ENCODE measurements at places on chromosomes 1 and 21. TPM values are rescaled to one million over a fixed set of nuclear protein-coding genes. Genes with fewer than 3 reads are reported as not detected.

The SLC9C2 gene
- not detected for total RNA-seq

The CCDC30 gene
- 4.5 TPM for total RNA-seq

DNA sequence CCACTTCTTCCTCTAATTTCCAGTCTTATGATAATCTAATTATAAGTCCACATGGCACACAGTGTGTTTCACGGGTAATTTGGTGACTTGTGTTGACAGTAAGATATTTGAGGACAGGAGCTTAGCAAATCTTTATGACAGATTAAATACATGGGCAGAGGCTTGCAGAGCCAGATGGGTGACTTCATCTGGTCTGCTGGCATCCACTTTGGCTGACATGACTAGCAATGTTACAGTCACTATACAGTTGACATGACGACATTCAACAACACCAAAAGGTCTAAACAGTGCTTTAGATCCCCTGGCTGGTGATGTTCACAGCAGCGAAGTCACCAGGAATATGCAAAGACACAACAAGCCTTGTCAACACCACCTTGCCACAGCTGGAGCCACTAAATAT lies 147.2 kb downstream of the ETS2 start:
- H3K4me1 ChIP-seq = no peaks in the 10 kb centered on the region
- no peak overlapping the region for H3K27ac ChIP-seq
- no peak overlapping the region for H3K4me3 ChIP-seq
- H3K27me3 ChIP-seq = no peaks in the 10 kb centered on the region
- no peaks in the 10 kb centered on the region for H3K36me3 ChIP-seq
- DNase-seq = no peak

GRCh38 chr1:10736634-10737586 lies 59.5 kb downstream of the CASZ1 start:
- no peak overlapping the region for H3K27ac ChIP-seq
- DNase-seq = no peak
- H3K36me3 ChIP-seq = no peaks in the 10 kb centered on the region
- H3K4me1 ChIP-seq = no peaks in the 10 kb centered on the region

DNA sequence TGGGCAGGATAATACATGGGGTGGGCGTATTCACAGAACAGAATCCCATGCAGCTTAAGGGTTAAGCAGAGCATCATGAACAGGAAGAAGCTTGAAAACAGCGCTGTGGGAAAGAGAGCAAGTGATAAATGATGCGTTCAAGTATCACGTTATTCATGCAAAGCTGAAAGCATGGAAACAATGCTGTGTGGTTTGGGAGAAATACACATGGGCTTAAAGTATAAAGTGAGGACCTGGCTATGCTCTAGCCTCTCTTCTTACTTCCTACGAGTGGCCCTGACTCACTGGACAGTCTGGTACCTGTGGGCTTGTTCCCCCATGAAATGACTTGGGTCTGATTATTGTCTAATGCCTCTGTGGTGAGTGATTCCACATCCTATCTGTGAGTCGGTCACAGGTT lies 25.7 kb downstream of the TMPRSS2 start:
- H3K27me3 ChIP-seq = no peaks in the 10 kb centered on the region
- H3K27ac ChIP-seq = no peak overlapping the region
- no peak for DNase-seq
- H3K4me1 ChIP-seq = peaks cover 4% of the 10 kb centered on the region

DNA sequence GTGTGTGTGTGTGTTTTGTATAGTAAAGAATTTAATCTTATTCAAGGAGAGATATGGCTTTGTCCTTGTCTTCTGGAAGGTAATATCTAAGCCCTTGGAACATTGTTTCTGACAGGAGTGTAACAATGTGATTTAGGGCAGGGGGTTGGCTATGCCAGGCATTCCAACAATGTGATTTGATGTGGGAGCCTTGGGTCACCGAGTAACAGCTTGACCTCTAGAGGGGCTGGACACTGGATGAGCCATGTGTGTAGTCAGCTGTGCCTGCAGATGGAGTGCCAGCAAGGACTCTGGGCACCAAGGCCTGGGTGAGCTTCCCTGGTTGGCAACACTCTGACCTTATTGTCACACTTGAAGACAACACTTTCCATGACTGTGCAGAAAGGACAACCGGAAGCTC lies 336.1 kb upstream of the ZP4 start:
- no peak overlapping the region for H3K4me3 ChIP-seq
- no peaks in the 10 kb centered on the region for H3K36me3 ChIP-seq
- no peaks in the 10 kb centered on the region for H3K27me3 ChIP-seq

DNA sequence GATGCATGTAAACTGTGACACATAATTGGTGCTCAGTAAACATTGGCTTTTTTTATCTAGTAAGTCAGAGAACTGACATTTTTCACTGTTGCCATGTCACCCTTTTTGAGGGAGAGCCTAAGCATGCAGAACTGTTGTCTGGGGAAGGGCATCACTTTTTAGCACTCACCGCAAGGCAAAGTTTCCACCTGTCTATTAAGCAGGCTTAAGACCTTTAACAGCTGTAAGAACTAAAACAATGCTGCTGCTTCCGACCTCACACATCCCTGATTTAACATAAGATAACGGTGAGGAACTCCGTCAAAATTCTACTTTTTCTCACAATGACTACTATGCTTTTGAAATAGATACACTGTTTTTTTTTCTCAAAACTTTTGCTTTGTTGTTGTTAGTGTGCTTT lies 554.8 kb downstream of the NUF2 start:
- DNase-seq = no peak
- H3K4me1 ChIP-seq = no peaks in the 10 kb centered on the region
- H3K27me3 ChIP-seq = no peaks in the 10 kb centered on the region
- no peak overlapping the region for H3K27ac ChIP-seq
- H3K36me3 ChIP-seq = no peaks in the 10 kb centered on the region

- peak overlapping the region; percentile 13 for H3K4me3 ChIP-seq
- no peaks in the 10 kb centered on the region for H3K27me3 ChIP-seq
- H3K36me3 ChIP-seq = no peaks in the 10 kb centered on the region
- DNase-seq = no peak
Measured at GRCh38 chr1:2314273-2314802, 77.0 kb downstream of the MORN1 start.

- H3K36me3 ChIP-seq = peaks cover 7% of the 10 kb centered on the region
- H3K4me1 ChIP-seq = peaks cover 4% of the 10 kb centered on the region
- H3K4me3 ChIP-seq = no peak overlapping the region
- DNase-seq = no peak
- H3K27me3 ChIP-seq = no peaks in the 10 kb centered on the region
Measured at GRCh38 chr1:9610548-9610947, 21.8 kb downstream of the TMEM201 start.

- no peaks in the 10 kb centered on the region for H3K27me3 ChIP-seq
- H3K27ac ChIP-seq = no peak overlapping the region
- no peak for DNase-seq
Measured at GRCh38 chr1:3762151-3762872, 10.1 kb downstream of the CCDC27 start.

DNA sequence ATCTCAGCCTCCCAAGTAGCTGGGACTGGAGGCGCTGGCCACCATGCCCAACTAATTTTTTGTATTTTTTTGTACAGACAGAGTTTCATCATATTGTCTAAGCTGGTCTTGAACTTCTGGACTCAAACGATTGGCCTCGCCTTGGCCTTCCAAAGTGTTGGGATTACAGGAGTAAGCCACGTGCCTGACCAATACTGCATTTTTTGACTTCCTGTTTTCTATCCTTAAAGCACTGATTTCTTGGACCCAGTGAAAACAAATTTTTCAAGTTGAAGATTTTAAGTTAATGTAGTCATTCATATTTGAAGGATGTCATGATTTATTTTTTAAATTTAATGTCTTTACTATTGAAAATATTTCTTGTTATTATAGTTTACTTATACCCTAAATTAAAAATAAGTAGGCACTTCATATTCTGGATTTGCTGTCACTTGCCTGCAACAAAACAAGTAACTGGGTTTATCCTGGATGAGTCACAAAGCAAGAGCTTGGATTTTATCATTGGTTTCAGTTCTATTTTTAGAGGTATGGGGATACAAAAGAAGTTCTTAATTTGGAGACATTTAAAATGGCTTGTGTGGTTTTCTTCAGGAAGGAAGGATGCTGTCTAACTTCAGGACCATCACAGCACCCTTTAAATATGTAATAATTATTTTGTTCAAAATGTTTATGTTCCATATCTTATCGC lies 2.2 kb upstream of the VPS45 start:
- H3K4me1 ChIP-seq = peaks cover 11% of the 10 kb centered on the region
- no peak overlapping the region for H3K27ac ChIP-seq
- no peak for DNase-seq
